ENCODE measurements at places on chromosomes 11 and 22. TPM values are rescaled to one million over a fixed set of nuclear protein-coding genes. Genes with fewer than 3 reads are reported as not detected.

The TIMM10B gene
- total RNA-seq: 16.7 TPM

The KLHDC7B gene
- total RNA-seq: 0.14 TPM

- peaks cover 52% of the 10 kb centered on the region for H3K4me1 ChIP-seq
- peak overlapping the region; percentile 74 for H3K27ac ChIP-seq
- no peak for DNase-seq
- H3K36me3 ChIP-seq: no peaks in the 10 kb centered on the region
Observed at GRCh38 chr11:118609380-118610224, 2.2 kb downstream of the PHLDB1 start.

- no peak overlapping the region for H3K4me3 ChIP-seq
- peaks cover 27% of the 10 kb centered on the region for H3K4me1 ChIP-seq
- H3K27me3 ChIP-seq: no peaks in the 10 kb centered on the region
- H3K36me3 ChIP-seq: peaks cover 8% of the 10 kb centered on the region
- no peak for DNase-seq
Observed at GRCh38 chr11:59186130-59186594, 14.2 kb downstream of the DTX4 start.

DNA sequence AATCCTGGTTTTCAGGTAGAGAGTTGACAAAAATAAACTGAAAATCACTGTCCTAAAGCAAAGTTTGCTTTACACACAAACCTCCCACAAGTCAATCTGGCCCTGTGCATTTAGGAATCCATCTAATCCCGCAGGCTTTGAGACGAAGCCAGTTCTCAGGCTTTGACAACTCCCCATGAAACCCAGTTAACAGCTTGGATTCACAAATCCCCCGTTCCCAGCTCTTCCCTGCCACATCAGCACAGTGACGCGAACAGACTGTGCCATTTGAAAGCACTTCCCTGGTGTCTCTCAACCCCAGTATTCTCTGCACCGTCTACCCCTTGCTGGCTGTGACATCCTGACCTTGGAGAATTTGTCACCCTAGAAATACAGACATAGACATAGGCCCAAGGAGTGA lies 117.8 kb downstream of the OPCML start:
- DNase-seq: no peak
- no peak overlapping the region for H3K4me3 ChIP-seq
- H3K36me3 ChIP-seq: no peaks in the 10 kb centered on the region
- H3K27ac ChIP-seq: no peak overlapping the region

- peaks cover 17% of the 10 kb centered on the region for H3K36me3 ChIP-seq
- no peak overlapping the region for H3K27ac ChIP-seq
Observed at GRCh38 chr22:37697538-37697835, 639 bp downstream of the TRIOBP start.

Data from heart left ventricle (tissue), 16 donors.